ENCODE measurements at places on chromosomes 5 and 9.

DNA sequence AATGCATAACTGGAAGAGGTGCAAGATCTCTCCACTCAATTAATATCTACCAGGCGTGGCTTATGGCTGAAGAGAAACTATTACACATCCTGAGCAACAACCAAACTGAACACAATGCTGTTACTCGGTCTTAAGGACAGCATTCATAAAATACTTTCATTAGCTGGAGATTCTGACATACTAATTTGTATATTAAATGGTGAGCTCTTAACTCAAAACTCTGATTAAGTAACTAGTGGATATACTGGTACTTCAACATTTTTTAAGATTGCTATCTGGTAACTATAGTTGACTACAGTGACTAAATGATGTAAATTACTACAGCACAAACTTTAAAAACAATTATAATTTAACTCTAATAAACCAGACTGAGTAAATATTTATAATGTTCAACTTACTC is 15.8 kb downstream of the ZDHHC21 start:
- DNase-seq: no peak

DNA sequence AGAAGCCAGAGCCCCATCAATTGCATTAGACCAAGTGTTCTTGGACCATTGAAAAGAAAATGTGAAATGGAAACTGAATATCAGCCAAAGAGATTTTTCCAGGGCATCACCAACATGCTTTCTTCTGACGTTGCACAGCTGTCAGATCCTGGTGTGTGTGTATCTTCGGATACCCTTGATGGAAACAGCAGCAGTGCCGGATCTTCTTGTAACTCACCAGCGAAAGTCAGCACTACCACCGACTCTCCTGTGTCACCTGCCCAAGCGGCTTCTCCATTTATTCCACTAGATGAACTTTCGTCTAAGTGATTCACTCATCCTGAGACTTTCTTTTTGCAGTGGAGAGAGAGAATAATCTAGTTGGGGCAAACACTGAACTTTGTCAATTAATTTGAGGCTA is 75.7 kb downstream of the PIP5K1B start:
- peak; percentile 2 for DNase-seq

DNA sequence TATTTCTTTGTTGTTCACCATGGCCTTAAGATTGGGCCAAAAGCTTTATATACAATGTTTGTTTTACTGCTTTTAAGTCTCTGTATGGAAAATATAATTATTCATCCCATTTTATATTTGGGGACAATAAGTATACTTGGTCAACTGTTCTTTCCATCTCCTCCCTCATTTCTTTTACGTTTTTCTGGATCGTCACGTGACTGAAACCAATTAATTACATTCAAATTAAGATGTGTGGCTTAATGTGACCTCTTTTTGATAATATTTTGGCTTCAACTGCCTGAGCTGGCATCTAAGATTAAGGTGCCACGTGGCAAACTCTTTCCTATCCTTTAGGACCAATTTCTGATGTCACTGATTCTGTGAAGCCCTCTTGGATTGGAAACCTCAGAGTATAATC is 250.1 kb upstream of the SGCD start:
- DNase-seq: no peak

DNA sequence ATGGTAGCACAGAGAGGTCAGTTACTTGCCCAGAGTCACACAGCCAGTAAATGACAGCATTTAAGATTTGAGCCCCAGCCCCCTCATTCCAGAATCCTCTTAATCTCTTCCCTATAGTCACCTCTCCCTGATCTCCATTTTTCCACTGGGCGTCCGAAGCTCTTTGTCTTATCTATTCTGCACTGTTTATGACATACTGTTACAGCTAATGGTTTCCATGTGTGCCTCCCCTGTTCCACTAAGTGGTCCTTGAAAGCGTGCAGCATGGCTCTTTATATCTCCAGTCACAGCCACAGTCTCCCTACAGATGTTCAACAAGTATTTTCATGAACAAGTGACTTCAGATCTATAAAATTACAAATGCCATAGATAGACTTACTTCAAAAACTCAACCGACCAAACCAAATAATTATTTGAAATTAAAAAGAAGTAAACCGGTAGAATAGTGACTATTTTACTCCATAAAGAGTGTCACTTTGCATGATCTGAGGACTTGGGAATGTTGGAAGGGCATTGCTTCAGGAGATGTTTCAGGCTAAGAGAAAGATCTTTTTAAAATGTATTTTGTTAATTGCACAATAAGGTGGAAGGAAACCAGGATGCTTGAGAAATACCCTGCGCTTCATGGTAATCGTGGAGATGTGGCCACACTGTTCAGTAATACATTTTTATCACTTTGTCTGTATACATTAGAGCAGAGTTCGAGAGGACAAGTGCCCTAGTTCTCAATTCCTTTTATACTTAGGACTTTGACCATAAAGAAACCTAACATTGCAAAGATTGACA is 237.2 kb downstream of the FBXL7 start:
- DNase-seq: no peak

DNA sequence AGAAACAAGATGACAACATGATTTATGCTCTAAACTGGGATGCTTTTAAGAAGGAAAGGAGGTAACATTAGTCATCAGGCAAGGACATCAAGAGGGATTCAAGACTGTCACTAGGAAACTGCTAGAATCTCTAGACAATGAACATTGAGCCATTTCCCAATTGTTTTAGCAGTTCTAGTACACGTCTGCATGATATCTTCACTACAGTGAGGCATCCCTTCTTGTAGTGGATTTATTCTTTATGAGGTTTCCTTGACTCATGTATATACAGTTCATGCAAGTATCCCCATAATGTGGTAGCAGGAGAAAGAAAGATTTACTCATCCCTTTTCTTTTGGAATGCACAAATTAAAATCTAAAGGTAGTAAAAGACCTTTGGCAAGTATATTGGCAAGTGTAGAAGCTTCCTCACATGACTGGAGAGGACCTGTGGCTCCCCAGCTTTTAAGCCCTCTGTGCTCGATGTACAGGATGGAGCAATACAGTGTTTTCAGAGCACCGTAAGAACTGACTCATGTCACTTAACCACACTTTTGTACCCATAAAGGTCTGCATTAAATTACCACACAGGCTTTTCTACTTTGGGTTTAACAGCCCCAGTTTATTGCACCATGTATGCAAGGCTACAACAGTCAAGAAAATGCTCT is 335.9 kb downstream of the SEMA5A start:
- DNase-seq: no peak

DNA sequence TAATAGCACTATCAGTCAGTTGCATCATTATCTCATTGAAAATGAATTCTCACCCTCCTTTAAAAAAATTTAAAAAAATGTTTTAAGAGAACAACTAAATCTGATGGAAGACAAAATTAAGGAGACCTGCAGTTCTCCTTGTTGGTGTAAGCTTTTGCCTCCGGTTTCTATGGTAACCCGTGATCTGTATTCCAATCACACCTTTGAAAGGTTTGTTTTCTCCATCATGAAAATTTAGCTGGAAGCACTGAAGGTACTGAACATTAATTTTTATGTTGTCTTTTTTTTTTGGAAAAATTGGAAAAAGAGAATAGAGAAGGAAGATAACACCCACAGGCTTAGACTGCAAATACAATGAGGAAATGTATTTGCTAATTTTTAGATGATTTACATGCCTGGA is 2.5 kb upstream of the BASP1 start:
- no peak for DNase-seq

DNA sequence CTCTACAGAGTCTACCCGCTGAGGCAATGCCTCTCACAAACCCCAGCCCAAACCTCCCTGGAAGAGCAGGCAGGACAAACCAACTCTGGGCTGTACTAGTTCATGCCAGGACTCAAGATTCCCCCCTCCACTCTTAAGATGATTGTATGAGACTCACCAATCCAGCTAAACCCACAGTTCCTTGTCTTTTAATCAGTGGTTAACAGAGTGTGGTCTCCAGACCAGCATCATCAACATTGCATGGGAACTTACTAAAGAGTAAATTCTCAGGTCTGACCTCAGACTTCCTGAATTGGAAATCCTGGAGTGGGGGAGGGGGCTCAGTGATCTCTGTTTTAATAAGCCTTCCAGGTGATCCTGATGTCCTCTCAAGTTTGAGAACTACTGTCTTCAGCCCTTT is 240.9 kb downstream of the GAS1 start:
- DNase-seq: no peak

DNA sequence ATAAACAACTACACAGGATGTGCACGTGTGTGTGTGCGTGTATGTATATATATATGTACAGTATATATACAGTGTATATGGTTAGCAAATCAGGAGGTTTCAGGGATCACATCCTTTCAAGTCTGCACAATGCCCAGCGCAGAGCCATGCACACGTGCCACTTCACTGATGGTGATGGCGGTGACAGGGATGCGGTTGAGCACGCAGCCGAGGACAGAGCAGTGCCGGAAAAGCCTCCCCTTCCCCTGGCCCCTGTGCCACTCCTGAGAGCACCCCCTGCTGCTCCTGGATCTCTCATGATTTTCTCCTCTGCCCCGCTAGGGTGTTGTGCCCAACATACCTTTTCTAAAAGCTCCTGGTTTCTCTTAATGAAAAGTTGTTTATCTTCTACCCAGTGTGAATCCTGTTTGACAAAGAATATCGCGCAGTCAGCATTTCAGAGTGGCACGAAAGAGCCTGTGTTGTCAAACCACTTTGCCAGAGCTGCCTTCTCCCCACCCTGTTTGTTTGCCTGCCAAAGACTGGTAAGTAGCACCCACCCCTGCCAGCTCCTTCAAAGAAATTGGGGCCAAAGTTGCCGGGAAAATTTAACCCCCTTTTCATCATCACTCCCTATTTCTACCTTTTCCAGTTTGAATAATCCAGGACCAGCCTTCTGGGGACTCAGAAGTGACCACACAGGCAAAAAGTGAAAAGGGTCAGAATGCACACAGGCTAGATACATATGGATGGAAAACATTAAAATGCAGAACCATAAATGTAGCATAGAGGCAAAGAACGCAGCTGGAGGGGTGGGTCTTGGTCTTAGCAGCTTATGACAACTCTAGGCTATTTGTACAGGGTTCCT is 126.2 kb upstream of the DPYSL3 start:
- no peak for DNase-seq

GRCh38 chr9:77598991-77599390 is 49.1 kb downstream of the GNA14 start:
- DNase-seq: no peak

DNA sequence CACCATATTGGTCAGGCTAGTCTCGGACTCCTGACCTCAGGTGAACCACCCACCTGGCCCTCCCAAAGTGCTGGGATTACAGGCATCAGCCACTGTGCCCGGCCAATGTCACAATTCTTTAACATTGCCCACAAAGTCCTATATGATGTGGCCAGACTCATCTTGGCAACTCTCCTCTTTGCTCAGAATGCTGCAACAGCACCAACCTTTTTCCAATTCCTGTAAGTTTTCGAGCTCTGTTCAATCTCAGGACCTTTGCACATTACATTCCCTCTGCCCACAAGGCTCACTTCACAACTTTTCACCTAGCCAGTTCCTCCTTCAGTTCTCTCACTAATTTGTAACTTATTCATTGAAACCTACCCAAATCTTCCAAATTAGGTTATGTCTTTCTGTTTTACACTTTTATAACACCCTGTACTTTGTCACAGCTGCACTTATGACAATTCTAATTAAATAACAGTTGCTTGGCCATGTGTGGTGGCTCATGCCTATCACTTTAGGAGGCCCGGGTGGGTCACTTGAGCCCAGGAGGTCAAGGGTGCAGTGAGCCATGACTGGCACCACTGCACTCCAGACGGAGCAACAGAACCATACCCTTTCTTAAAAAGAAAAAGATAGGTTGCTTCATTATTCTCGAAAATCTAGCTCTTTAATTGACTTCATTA is 30.9 kb upstream of the GLDC start:
- peak; percentile 51 for DNase-seq

DNA sequence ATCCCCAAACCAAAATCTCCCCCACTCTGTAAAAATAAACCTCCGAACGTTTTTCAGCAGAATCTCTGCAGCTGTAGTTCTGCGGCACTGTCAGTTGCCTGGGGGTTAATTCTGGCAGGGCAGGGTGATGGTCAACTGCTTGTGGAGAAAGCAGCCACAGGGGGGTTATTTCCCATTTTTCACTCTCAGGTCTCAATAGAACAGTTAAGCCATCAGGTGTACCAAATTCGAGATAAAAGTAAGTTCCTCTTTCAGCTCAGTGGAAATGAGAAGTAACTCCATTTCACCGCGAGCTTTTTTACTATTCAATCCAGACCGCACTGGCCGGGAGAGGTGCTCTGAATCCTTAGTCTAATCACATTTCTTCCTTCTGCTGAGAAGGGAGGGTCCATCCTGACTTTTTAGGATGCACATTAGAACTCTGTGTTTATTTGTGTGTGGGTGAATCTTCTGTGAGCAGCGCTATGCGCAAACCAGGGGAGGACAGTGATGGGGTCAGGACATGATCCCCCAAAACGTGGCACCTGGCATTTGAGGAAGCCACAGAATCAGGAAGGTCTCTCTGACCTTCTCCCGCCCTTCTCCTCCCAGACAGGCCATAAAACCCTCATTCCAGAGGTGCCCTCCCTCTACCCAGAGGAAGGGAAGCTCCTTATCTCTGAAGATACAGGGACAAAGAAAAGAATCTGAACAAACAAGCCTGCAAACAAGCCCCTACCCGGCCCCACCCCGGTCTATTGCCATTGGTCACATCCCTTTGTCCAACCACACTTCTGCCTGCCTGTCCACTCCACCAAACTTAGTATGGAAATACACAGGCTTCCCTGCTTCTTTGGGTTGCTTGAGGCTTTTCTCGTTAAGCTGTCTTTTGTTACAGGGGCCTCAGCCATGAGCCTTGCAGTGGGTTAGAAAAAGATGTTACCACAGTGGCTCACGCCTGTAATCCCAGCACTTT is 229.0 kb downstream of the ROR2 start:
- no peak for DNase-seq

DNA sequence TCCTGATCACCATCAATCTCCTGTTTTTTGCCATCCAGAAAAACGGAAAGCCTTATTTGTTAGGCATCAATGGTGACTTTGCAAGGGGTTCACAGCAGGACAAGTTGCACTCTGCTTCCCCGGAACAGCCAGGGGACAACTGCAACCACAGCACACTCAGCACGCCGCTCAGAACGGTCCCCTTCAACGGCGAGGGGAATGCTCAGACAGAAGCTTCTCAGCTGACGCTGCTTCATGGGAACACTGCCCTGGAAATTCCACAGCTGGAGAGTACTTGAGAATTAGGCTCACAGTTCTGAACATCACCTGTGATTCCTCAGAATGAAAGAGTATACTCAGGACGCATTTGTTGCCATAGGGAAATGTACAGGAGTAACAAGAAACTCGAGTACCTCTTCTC is 40.1 kb upstream of the PLPP6 start:
- no peak for DNase-seq

DNA sequence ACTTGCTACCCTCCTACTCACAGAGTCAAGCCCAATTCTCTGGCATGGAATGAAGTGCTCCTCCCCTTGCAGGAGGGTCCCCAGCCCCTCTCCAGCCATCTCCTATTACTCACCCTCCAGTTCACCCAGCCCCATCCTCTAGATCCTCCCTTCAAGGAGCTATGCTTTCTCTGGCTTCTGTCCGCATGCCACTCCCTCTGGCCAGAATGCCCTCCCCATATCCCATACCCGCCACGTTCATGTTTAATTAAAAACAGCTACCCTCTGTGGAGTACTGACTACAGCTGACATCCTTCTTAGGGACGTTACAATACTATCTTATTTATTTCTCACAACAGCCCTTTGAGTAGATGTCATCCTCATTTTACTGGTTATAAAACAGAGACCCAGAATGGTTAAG is 3.0 kb downstream of the F2R start:
- no peak for DNase-seq

- DNase-seq: no peak
These were observed 82.4 kb upstream of the ADAMTS2 start for GRCh38 chr5:179427676-179428056.
